Motor neuron (in vitro differentiated cells): ENCODE measurements at places on chromosomes 13 and 19. TPM values are rescaled to one million over a fixed set of nuclear protein-coding genes. Genes with fewer than 3 reads are reported as not detected.

- no peak for ATAC-seq
Measured at GRCh38 chr19:3547767-3548282, 8.9 kb downstream of the TEKTIP1 start.

- ATAC-seq, result no peak
Measured at GRCh38 chr19:30577551-30578105, 205.4 kb downstream of the ZNF536 start.

GRCh38 chr13:87893186-87893585 is 222.0 kb downstream of the SLITRK5 start:
- no peak for ATAC-seq

DNA sequence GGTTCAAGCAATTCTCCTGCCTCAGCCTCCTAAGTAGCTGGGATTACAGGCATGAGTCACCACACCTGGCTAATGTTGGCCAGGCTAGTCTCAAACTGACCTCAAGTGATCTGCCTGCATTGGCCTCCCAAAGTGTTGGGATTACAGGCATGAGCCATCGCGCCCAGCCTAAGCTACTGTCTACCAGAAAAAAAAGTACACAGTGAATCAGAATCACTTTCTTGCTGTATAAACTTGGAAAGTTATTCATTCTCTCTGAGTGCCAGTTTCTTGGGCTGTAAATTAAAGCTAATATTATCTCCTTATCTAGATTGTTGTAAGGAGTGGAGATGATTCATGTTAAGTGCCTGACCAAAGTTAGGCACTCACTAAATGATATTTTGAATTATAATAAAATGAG is 242.8 kb downstream of the ENOX1 start:
- no peak for ATAC-seq

- no peak for ATAC-seq
Measured at GRCh38 chr13:77548095-77548494, 12.6 kb downstream of the SCEL start.

- no peak for ATAC-seq
Measured at GRCh38 chr13:68125087-68125480, 894.9 kb upstream of the PCDH9 start.

- ATAC-seq, result no peak
Measured at GRCh38 chr13:92488249-92488852, 738.3 kb upstream of the GPC6 start.

DNA sequence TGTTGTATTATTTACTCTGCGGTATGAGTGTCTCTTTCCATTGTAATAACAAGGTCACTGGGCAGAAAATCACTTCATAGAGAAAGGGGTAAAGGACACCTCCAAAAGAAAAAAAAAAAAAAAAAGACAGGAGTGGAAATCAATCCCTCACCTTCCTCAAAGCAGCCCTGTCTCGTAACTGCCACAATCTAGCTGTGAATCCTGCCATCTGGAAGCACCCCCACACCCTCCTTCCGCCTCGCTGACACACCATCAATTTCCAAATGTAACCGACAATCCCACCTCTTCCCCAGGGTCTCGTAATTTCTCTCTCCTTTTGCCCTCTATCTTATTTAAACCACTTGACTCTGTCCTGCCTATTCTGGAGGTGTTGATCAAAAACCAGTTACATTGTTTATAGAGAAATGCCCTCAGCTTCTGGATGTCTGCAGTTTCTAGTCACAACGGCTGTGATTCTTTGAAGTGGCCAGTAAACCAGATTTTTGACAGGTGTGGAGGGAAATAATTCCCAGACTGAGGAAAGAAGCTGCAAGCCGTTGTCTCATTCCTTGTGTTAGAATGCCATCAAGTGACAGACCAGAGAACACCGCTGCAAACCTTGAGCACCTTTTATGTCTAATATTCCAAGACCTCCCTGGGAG is 9.1 kb upstream of the POP4 start:
- ATAC-seq, result peak; percentile 68

- ATAC-seq, result no peak
Measured at GRCh38 chr19:33448159-33448516, 73.5 kb downstream of the PEPD start.

GRCh38 chr19:38952395-38953165 is 21.8 kb downstream of the MRPS12 start:
- no peak for ATAC-seq

DNA sequence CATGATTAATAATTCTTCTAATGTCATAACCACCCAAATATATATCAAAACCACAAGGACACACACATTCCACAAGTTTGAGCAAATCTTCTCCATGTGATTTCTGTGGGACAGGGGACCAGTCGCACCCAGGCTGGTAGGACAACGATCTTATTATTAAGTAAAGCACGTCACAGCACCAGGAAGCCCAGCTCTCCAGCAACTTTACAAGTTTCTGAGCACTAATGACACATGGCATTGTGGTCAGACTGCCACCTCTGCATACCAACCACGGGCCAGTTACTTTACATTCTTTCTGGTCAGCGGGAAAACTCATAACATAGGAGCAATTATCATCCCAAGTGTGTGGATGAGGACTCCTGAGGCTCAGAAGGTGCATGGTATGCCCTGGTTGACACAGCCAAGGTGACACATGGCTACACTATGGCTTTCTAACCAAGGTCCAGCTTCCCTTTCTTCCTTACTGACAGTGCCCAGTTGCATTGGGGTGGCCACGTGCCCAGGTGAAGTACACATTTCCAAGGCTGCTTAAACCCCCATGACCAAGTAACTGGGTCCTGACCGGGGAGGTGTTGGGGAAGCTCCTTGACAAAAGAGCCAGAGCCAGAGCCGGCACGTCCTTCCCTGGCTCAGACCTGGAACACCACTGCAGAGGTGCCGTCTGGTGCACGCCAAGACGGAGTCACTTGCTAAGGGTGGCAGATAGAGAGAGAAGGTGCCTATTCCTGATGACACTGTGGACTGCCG is 27.4 kb downstream of the LATS2 start:
- peak; percentile 12 for ATAC-seq

DNA sequence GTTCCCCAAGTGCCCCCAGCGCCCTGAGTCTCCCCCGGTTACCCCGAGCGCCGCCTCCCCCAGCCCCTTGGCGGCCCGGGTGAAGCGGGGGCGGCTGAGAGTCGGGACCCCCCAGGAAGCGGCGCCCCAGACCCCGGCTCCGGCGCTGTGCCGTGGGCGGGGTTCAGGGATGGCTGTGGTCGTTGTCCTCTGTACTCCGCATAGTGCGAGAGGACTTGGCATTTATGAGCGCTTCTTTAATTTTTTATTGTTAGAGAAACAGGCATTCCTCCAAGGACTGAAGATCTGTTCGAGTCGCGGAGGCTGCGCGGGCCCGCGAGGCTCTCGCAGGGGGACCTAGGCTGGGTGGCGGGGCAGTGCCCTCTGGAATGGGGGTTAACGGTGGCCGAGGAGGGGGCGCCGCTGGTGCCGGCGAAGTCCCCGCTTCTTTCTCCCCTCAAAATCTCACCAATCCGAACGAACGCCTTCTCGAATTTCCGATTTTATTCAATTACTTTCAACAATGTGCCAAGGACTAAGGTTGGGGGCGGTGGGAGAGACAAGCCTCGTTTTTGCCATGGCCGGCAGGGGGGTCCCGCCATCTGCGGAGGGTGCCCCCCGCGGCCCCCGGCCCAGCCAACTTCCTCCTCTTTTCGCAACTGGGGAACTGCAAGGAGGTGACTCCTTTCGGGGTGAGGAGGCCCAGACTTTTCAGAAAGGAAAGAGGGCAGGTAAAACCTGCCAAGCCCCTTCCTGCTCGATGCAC is 596 bp upstream of the GJB2 start:
- peak; percentile 45 for ATAC-seq

- ATAC-seq, result no peak
Measured at GRCh38 chr19:41023193-41023592, 32.1 kb downstream of the CYP2B6 start.

DNA sequence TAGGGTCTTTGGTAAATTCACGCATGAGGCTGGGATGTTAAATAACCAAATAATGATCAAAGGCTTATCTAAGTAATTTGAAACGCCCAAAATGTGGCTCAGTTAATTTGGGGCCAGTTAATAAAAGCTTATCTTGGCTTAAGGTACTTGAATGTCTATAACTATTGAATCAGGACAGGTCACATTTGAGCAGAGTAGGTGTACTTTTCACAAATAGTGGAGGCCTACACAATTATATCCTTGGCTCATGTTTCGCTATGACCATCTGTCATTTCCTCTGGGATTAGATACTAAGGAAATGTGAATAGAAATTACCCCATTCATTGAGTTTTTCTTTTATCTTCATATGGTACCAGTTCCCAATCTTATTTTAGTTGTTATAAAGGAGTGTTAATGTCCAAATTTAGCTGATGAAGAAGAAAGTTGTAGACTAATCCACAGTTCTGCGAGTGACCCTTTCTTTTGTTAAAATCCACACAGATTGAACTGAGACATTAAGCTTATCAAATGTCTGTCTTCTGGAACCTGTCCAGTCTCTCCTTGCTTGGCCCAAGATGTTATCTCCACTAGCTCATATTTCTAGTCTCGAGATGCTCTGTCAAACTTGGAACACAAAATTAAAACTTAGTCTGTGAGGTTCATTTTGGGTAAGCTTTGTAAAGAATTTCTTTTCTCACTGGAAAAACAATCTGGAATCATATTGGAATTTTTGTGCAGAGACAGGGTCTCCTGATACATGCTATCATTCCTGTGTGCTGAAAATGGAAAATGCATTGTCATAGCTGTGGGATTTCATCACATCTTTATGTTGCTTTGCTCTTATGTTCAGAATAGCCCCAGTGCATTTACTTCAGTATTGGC is 31.0 kb downstream of the SLAIN1 start:
- ATAC-seq, result no peak

DNA sequence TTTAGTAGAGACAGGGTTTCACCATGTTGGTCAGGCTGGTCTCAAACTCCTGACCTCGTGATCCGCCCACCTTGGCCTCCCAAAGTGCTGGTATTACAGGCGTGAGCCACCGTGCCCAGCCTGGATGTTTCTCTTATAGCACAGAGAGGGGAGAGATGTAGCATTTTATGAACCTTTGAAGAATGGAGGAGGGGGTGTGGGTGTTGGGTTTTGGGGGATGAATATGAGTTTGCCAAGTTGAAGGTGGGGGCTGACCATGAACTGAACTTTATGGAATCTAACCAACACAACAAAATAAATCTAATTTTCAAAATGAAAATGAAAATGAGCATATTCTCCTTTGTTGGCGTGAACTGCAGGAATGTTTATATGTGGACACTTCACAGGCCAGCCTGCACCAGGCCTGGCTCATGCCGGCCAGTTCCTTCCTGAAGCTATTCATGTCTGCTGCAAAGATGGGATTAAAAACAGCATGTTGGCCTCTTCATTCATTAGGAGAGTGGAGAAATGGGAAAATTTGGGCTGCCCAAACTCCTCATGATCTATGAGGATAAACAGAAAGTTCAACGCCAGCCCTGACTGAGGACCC is 39.5 kb upstream of the HOMER3 start:
- ATAC-seq, result no peak

- no peak for ATAC-seq
Measured at GRCh38 chr13:92804346-92804745, 422.3 kb upstream of the GPC6 start.

DNA sequence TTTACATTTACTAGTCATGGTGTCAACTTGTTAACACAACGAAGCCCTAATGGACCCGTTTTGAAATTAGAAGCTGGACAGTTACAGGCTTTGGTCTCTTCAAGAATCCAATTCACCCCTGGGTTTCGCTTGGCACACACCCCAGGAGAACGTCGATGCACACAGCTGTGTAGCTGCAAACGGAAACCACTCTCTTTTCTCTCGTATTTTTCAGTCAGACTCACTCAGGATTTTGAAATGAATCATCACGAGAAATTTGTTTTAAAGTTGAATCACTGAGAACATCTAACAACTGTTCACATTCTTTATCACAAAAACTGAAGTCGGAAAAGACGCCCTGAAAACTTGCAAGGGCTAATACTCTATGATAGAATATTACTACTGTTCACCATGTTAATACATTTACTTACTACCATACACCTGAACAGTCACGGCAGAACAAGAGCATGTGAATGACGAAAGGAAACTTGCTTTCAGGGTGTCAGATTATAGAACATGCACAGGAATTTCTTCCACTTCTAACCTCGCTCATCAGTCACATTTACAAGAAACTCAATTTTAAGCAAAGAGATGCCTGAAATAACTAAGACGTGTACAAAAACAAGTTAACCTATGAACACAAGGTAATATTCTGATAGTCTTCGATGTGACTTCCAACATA is 4.7 kb downstream of the PNMA8A start:
- ATAC-seq, result peak; percentile 62

GRCh38 chr13:51977625-51978024 is 33.6 kb downstream of the ATP7B start:
- ATAC-seq, result no peak

GRCh38 chr19:6516659-6517291 is 14.1 kb upstream of the TNFSF9 start:
- ATAC-seq, result peak; percentile 75

GRCh38 chr13:28475916-28476725 is 18.8 kb downstream of the FLT1 start:
- no peak for ATAC-seq

DNA sequence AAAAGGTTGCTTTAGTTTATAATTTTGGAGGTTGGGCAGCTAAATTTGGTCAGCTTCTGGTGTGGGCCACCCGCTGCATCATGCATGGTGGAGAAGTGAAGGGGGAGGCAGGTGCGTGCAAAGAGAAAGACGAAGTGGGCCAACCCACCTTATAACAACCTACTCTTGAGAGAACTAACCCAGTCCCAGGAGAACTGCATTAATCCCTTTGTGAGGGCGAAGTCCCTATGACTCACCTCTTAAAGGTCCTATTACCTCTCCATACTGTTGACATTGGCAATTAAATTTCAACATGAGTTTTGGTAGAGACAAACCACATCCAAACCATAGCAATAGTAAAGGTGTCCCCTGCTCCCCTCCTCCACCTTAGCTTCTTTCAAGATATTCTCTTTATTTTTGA is 7.7 kb upstream of the FGF9 start:
- no peak for ATAC-seq

DNA sequence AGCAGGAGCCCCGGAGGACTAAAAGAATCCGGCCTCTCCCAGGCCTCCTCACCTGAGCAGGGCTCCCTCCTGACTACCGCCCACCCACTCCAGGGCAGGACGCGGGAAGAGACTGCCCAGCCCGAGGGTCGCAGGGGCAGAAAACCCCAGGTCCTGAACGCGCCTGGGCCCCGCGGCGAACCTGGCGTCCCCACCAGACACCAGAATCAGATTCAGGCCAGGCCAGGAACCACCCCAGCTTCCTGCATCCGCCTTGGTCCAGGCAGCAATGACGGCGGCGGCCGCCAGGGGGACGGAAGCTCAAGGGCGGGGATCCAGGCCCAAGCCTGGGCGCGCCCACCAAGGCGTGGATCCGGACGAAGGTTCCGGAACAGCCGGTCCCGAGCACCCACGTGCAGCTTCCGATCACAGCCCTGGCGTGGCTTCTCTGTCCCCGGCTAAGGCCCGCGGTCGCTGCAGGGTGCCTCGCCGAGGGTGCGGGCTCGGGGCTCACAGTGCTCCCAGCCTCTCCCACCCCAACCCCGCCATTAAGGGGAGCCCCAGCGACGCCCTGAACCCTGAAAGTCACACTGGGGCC is 3.6 kb downstream of the LGALS7 start:
- ATAC-seq, result peak; percentile 72

GJB6 gene
- total RNA-seq, result not detected in 2 replicates

MIDN gene
- 31.2 and 32.5 TPM in 2 replicates for total RNA-seq

KIR2DL4 gene
- 0.31 TPM in 1 of 2 replicates, not detected in the other for total RNA-seq

ZNF85 gene
- 10.1 and 13.2 TPM in 2 replicates for total RNA-seq

TUBA3C gene
- not detected in 2 replicates for total RNA-seq
